Activated T-helper 9 cell treated with anti-CD3 and anti-CD28 coated beads, Interleukin-2, amount 50 U/mL, for 16 hours (primary cell): ENCODE measurements at places on chromosomes 2 and 18.

DNA sequence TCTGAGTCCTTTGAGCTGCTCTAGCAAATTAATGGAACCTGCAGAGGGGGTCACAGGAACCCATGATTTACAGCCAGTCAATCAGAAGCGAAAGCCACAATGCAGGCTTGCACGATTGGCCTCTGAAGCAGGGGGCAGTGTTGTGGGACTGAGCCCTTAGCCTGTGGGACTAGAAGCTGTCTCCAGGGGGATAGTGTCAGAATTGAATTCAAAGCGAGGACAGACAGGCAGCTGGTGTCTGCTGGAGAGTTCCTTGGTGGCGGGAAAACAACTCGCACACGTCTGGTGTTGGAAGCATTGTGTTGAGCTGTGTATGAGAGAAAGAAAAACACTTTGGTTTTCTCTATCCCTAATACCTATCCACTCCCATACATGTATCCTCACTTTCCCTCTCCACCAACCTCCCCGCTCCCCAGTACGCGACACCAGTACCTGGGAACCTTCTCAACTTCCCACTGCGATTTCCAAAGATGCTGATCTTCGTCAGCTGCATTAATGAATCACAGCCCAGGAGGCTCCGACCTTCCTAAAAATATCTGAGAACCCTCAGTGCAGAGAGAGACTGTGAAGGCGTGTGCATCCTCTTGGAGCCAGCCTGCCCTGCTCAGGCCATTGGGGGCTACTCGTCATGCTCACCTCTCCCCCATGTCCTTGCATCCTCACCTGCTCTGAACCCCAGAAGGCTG, 88.2 kb downstream of the HS1BP3 start:
- no peak for DNase-seq

- no peak for DNase-seq
Observed at GRCh38 chr2:241926541-241927311, 57.2 kb downstream of the RTP5 start.

- no peak for DNase-seq
Observed at GRCh38 chr18:64409511-64409910, 260.6 kb upstream of the LINC00305 start.

- DNase-seq = no peak
Observed at GRCh38 chr18:32803568-32803967, 30.7 kb upstream of the KLHL14 start.

- DNase-seq = no peak
Observed at GRCh38 chr18:22210311-22210754, 40.9 kb downstream of the GATA6 start.

DNA sequence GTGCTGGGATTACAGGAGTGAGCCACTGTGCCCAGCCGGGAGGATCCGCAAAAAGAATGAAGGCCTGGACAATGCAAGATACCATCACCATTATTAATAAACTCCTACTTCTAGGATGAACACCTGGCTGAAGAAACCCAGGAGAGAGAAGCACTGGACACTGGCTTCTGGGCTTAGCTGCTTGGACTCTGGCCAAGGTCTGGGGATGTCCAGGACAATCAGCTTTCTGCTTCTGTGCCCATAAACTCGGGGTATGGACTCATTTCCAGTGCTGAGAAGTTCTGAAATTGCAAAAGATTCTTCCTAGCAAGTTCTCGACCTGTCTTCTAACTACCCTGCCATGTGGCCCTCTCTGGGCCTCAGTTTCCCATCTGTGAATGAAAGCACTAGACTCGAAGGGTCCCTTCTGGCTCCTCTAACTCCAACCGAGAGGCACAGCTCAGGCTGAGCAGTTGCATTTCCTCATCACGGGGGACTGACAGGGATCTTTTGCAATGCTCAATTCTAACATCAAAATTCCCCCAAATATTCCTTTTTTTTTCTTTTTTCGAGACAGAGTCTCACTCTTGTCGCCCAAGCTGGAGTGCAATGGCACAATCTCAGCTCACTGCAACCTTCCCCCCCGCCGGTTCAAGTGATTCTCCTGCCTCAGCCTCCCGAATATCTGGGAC, 2.4 kb upstream of the SH2D6 start:
- no peak for DNase-seq

DNA sequence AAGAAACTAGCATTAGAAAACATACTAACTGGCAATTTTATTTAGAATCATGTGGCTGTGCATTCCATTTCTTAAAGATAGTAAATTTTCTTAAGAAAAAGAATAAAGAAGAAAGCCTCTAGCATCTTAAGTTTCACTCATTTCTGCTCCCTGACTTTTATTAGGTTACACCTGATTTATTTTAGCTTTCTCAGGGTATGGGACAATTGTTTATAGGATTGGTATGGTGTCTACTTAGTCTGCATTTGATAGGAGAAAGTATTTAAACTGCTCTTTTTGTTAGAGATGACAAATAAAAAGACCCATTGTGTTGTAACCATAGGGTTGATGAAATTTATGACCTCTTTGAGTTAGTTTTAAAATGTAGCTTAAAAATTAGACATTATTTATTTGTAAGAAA, 115.2 kb downstream of the PTPRM start:
- no peak for DNase-seq

GRCh38 chr2:21866316-21866715, 742.5 kb downstream of the TDRD15 start:
- no peak for DNase-seq

DNA sequence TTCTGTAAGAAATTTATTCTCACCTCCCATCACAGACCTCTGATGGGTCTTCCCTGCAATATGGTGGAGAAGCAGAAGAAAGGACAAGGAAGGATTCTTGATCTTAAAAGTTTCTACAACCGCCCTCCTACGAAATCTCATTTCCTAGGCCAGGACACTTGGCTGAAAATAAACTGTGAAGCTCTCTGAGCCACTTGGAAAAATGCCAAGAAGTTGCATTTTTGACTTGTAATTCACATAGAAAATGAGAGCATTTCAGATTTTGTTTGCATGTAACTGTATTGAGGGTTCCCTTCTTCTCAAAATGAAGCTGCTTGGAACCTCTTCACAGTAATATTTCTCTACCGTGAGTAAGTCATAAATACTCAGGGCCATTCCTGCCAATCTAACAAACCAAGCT, 458.3 kb upstream of the SLC14A2 start:
- DNase-seq = no peak

- no peak for DNase-seq
Observed at GRCh38 chr2:45964223-45964841, 312.9 kb downstream of the PRKCE start.
